ENCODE measurements at places on chromosomes 4 and X. TPM values are rescaled to one million over a fixed set of nuclear protein-coding genes. Genes with fewer than 3 reads are reported as not detected.
A peak's percentile ranks its signal among the peaks of the same experiment; 100 is the strongest.

DNA sequence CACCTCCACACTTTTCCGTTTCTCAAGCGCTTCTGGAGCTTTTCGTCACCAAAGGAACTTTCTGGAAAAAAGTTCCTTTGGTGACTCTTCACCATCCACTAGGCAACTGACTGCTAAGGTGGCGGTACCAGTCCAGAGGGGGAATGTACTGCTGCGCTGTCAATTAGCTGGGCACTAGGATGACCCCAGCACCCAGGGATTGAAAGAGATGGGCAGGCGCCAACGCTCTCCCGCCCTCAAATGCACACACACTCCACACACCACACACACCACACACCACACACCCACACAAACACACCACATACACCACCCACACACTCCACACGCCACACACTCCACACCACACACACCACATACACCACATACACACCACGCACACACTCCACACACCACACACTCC lies 10.4 kb downstream of the PRDM8 start:
- ATAC-seq = no peak

DNA sequence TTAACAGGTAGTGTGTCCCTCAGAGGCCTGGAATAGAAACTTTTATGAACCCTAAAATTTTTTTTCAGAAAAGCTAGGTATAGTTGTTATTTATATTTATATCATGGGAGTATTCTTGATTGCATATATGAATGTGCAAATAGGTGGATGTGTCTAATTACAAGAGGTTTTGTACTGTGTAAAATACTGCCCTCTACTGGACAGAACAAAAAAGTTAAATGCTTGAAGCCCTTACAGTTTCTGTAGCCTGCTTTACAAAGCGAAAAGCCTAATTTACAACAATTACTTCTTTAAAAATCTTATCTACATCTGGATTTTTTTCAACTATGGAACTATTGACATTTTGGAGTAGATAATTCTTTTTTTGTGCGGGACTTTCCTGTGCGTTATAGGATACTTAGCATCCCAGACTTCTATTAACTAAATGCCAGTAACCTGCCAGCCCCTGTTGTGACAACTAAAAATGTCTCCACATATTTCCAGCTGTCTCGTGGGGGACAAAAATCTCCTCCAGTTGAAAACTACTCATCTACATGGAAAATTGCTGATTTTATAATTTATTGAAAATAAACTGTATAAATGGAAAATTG lies 35.1 kb downstream of the ENPEP start:
- peak; percentile 63 for ATAC-seq

GRCh38 chrX:23194885-23195554 lies 139.6 kb upstream of the PTCHD1 start:
- no peak for ATAC-seq

GRCh38 chrX:16700734-16701133 lies 11.7 kb downstream of the CTPS2 start:
- ATAC-seq = no peak

GRCh38 chr4:89954906-89955695 lies 60.4 kb downstream of the MMRN1 start:
- no peak for ATAC-seq

DNA sequence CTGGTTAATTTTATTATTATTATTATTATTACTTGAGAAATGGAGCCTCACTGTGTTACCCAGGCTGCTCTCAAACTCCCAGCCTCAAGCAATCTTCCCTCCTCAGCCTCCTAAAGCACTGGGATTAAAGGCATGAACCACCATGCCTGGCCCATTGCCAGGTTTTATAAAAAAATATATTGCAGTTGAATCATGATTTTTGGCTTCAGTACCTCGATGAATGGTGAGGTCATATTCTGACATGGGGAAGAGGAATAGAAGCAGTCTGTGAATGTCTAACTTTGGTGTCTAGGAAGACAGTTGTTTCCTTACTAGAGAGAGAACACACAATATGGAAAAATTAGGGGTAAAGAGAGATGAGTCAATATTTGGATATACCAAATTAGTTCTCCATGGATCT lies 32.0 kb downstream of the CCSER1 start:
- no peak for ATAC-seq

GYPE gene
- total RNA-seq = not detected

SRPX2 gene
- total RNA-seq = not detected

GUCY1A1 gene
- total RNA-seq = not detected

CENPVL1 gene
- not detected for total RNA-seq

LPAR4 gene
- total RNA-seq = not detected

Measured in activated T-helper 17 cell treated with anti-CD3 and anti-CD28 coated beads, Interleukin-2, amount 50 U/mL, for 72 hours (primary cell).